NCI-H226 (cell line): ENCODE measurements at places on chromosomes 1 and 21.

DNA sequence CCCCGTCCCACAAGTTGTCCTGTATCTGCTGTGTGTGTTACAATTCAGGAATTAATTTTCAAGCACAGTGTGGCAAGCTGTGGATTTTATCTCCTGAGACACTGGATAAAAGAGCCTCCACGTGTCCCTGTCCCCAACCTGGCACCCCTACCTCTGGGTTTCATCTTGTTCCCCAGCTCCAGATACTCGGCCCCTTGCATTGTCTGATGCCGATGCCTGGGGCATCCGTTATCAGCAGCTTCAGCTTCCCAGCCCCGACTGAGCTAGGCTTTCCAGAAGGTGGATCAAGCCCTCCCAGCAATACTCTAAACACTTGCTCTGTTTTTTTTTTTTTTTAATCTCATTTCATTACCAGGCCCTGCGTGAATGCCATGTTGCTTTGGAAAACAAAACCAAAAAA, 159.4 kb downstream of the PLXNA2 start:
- no peak for DNase-seq

DNA sequence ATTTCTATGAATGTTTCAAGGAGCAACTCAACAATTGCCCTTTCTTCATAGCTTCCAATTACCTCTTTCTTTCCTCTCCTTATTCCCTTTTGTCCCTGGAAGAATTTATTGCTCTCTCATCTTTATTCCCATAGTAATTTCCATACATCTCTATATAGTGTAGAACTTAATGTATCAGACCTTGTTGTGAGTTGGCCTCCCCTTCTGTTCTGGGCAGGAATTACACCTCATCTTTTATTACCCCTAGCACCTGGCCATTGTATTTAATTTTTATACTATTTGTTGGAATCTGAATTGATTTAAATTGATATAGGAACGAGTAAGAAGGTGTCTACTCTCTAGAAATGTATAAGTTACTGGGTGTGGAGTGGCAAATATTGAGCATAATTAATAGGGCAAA, 114.5 kb downstream of the CACHD1 start:
- DNase-seq = no peak

GRCh38 chr1:13543451-13544220, 29.8 kb upstream of the LRRC38 start:
- no peak for DNase-seq

DNA sequence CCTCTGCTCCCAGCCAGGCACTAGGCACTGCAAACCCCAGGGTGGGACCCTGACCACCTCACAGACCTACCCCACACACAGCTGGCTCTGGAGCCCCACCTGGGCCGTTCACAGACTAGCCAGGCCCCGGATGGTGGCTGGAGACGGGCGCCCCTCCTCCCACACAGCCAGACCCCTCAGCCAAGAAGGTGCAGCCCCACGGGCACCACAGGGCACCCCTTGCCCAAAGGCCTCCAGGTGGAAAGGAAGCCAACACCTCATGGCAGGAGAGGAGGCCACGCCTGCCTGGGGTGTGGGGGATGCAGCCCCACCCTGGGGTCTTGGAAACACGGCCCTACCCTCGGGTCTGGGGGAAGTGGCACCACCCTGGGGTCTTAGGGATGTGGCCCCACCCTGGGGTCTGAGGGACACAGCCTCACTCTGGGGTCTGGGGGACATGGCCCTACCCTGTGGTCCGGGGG, 44.6 kb downstream of the WNT9A start:
- DNase-seq = no peak

- DNase-seq = no peak
Measured at GRCh38 chr1:80008934-80009333, 1002.4 kb upstream of the ADGRL4 start.

DNA sequence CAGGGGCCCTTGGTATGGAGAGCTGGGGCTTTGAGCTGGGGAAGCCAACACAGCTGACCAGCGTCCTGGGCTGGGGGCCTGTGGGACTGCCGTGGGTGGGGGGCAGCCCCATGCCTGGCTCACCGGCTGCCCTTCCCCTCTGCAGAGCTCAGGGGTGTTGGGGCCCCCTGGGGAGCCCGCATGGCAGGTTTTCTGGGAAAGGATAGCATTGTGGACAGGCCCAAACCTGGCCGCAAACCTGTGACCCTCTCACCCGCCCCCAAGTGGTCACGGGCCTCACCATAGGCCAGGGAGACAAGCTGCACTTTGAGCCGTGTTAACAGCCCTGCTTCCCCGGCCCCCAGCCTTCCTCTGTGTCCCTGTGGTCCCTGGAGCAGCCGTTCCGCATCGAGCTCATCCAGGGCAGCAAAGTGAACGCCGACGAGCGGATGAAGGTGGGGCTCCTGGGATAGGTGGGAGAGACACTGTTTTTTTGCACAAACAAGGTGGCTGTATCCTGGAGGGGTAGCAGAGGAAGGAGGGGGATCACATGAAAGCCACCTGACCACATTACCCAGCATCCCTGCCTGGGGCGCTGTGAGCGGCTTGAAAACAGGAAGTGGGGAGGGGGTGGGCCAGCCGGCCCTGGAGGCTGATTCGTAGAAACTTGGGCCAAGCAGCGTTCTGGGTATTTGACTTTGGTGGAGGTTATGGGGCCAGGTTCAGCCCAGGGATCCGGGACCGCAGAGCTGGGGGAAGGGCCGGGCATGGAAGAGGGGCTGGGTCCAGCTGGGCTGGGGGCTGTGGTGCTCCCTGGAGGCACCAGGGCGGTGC, 65.9 kb downstream of the PIK3CD start:
- DNase-seq = no peak

DNA sequence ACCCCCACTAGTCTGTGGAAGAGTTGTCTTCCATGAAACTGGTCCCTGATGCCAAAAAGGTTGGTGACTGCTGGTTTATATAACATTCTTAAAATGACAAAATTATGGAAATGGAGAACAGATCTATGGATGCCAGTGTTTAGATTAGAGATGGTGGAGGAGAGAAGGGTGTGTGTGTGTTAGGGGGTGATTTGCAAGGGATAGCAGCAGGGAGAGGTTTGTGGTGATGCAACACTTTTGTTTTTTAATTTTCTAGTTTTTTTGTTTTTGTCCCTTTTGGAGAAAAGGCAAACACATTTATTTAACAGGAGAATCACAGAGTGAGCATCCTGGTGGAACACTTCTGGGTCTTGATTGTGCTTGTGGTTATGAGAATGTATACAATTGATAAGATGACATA, 143.8 kb downstream of the RPS6KC1 start:
- DNase-seq = no peak

GRCh38 chr1:235329139-235329902, 951 bp downstream of the GGPS1 start:
- no peak for DNase-seq

- no peak for DNase-seq
Measured at GRCh38 chr1:230174471-230175162, 107.6 kb downstream of the GALNT2 start.
